ENCODE measurements at places on chromosomes 2 and 18.

GRCh38 chr2:70778676-70779075 lies 10.7 kb upstream of the ADD2 start:
- H3K27ac ChIP-seq: no peak overlapping the region
- H3K4me3 ChIP-seq: no peak overlapping the region
- DNase-seq: no peak
- peaks cover 2% of the 10 kb centered on the region for H3K4me1 ChIP-seq

DNA sequence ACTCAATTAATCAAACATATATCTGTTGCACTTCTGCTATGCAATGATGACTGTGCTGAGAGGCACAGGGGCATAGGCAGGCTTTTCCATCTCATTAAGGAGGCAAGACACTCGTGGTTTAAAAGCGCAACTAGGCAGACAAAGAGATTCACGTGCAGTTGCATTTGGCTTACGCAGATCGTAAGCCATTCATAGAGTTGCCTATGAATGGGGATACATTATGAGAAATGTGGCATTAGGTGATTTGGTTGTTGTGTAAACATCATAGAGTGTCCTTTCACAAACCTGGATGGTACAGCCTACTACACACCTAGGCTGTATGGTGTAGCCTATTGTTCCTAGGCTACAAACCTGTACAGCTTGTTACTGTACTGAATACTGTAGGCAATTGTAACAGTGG lies 284.7 kb downstream of the DCC start:
- no peak overlapping the region for H3K4me3 ChIP-seq
- H3K36me3 ChIP-seq: no peaks in the 10 kb centered on the region
- H3K27me3 ChIP-seq: peaks cover 4% of the 10 kb centered on the region
- no peak for DNase-seq

DNA sequence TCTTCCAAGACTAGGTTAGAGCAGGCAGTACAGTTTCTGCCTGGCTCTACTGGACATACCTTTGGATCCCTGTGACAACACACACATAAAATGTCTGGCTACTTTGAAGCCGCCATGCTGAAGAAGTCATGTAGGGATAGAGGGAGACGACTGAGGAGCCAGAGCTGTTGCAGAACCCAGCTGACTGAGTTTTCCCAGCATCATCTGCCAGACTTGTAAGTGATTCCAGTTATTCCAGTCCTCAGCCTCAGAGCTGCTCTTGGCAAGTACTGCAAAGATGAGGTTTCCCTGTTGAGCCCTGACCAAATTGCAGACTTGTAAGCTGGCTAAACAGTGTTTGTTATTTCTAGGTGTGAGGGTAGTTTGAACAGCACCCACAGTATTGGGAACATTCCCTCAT lies 31.5 kb upstream of the TSPYL6 start:
- no peak overlapping the region for H3K4me3 ChIP-seq
- peaks cover 1% of the 10 kb centered on the region for H3K4me1 ChIP-seq
- no peak for DNase-seq
- no peaks in the 10 kb centered on the region for H3K36me3 ChIP-seq
- H3K27ac ChIP-seq: no peak overlapping the region

DNA sequence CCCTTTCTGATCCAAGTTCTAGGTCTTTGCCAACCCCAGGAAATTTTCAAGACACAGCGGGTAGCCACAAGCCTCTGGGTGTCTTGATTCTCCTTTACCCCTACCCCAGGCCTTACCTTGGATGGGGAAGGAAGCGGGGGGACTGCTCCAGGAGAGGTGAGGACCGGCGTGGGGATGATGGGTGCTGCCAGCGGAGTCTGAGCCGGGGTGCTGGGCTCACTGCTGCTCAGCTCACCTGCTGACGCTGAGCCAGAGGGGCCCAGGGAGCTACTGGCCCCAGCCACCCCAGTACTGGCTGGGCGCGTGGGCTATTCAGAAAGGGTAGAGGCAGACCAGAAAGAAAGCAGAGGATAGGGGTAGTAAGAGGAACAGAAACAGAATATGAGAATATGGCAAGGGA lies 8.7 kb downstream of the DCTN1 start:
- H3K4me1 ChIP-seq: peaks cover 15% of the 10 kb centered on the region
- H3K4me3 ChIP-seq: no peak overlapping the region
- no peaks in the 10 kb centered on the region for H3K27me3 ChIP-seq
- peaks cover 27% of the 10 kb centered on the region for H3K36me3 ChIP-seq
- no peak for DNase-seq

- H3K36me3 ChIP-seq: no peaks in the 10 kb centered on the region
- no peak overlapping the region for H3K4me3 ChIP-seq
- H3K27me3 ChIP-seq: no peaks in the 10 kb centered on the region
- no peak overlapping the region for H3K27ac ChIP-seq
- no peak for DNase-seq
These were observed 224.7 kb downstream of the KCNH7 start for GRCh38 chr2:162613839-162614238.

All from mesothelial cell of epicardium (in vitro differentiated cells).